ENCODE measurements at places on chromosomes 1 and 21.
A peak's percentile ranks its signal among the peaks of the same experiment; 100 is the strongest.

DNA sequence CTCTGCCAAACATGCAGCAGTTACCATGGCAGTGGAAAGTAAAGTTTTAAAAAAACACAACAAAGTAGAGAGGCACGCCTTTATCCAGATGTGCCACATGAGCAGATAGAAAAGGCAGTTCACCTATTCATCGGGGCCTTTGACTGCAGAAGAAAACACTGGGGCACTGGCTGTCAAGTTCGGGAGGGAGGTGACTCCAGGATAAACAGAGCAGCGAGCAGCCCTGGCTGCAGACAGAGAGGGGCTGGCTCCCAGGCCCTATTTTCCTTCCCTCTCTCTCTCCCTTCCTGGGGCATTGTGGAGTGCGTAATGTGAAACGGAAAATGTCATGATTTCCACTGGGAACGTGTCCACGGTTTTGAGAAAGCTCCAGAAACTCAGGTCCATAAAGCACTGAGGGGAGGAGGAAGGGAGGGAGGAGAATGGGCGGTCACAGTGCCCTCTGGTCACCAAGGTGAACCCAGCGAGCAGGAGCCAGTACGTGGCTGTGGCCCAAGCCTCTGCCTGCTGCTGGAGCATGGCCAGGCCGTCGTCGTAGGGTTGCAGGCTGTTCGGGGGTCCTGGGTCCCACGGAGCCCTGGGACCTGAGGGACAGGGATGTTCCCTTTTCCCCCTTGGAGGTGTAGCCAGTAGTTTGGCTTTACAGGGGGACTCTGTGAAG is 114.7 kb upstream of the IRF2BP2 start:
- peak; percentile 99 for DNase-seq

GRCh38 chr1:116003823-116004222 is 27.5 kb downstream of the SLC22A15 start:
- no peak for DNase-seq

GRCh38 chr1:158563853-158564252 is 6.5 kb downstream of the OR6P1 start:
- no peak for DNase-seq

DNA sequence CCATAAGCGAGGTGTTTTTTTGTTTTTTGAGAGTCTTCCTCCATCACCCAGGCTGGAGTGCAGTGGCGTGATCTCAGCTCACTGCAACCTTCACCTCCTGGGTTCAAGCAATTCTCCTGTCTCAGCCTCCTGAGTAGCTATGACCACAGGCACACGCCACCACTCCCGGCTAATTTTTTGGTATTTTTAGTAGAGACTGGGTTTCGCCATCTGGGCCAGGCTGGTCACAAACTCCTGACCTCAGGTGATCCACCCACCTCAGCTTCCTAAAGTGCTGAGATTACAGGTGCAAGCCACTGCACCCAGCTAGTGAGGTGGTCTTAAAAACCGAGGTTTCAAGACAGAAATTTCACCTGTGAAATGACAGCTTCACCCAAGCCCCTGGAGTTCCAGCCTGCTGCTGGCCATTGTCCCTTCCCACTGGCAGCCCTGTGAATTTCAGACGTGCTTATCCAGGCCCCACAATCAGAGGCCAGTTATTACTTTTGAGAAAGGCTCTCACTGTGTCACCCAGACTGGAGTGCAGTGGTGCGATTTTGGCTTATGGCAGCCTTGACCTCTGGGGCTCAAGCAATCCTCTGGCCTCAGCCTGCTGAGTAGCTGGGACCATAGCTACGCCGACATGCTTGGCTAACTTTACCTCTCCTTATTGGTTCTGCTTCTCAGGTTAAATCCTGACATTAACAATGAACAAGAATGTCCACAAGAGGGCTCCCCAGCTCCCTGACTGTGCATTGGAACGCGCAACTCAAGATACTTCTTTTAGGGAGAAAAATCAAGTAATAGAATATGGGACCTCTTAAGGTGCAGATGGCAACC is 19.4 kb downstream of the ENO1 start:
- DNase-seq = peak; percentile 83

GRCh38 chr1:212950243-212951125 is at the start of gene VASH2:
Gene VASH2 (plus strand): TSS chr1:212950541. CDS start chr1:212951543, 1,002 bp downstream.
- DNase-seq = peak; percentile 83

DNA sequence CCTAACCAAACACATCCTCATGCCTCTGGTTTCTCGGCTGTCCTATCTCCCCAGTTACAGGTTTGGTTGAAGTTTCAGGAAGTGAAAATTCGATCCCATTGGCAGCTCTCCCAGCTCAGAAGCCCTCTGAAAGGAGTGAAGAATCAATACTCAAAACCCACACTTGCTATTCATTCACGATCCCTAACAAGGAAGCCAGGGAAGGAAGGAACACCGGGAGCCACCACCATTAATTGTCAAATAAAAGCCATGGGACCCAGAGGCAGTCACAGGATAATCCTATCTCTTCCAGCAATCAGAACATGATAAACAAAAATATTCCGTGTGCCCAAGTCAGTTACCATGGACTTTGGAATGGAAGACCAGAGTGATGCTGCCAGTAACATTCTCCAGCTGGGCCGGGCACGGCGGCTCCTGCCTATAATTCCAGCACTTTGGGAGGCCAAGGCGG is 7.0 kb downstream of the TMPRSS2 start:
- DNase-seq = no peak

DNA sequence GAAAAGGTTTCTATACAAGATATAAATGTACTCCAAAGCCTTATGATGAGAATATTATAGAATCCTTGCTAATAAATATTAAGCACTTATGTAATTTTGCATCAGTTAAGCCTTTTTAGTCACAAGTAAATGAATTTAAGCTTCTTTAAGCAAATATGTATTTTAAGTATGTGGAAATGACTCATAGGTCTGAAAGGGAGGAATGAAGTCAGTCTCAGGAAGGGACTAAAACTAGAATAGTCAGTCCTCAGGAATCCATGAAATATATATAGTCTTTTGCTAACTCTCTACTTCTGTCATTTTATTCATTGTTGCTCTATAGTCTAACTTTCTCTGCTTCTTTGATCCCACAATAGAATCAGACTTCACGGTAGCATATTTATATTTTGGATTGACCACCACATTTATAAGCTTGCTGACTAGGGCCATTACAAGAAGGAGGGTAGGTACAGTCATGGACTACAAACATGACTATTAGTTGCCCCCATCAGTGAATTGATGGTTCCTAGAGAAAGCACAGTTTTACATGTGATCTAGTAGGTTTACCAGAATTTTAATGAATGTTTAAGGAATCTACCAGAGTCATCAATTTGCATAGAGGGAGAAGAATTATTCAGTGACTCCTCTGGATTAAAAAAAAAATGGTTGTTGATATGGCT is 20.2 kb upstream of the RABGGTB start:
- DNase-seq = peak; percentile 78

DNA sequence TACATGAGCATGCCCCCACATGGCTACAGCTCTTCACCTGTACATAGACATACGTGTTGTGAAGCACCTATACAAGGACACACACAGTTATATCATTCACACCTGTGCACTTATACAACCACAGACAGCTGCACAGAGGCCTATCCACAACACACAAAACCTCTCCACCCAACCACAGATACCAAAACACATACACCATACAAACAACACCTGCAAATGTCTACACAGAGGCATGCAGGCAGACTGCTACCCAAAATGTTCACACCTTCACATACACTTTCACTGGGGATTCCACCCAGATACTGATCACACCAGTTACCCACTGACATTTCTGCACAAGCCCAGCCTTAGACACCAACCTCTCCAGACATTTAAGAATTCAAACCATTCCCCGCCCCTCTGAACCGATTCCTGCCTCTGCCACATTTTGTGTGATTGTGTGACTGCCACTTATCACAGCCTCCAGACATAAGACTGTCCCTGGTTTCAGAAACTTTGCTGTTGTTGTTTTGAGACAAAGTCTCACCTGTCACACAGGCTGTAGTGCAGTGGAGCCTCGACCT is 2.0 kb downstream of the C1orf232 start:
- DNase-seq = no peak

GRCh38 chr21:34799092-34799491 is 130.3 kb downstream of the CLIC6 start:
- DNase-seq = no peak

DNA sequence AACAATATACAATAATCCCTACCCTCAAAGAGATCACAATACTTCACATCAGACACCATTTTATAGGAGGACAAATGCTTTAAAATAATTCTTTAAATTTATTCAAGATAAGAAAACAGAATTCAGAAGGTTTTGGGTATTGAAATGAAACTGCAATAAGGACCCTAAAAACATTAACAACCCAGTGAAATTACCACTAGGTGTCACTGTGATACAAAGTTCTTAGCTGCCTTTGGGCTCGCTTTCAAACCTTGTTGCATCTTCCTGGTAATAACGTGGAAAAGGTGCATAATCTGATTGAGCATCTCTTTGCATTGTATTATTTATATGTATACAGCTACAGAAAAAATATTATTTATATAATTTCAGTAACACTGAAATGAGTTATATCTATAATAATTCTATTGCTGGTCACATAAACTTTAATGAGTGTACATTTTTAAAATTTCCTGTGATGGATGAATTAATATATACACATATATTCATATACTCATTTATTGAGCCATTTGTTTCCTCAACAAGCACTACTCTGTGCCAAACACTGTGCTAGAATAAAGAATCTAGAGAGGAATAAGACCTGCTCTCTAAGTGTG is 185.2 kb downstream of the FAF1 start:
- peak; percentile 67 for DNase-seq
